ENCODE measurements at places on chromosomes 1 and 21. TPM values are rescaled to one million over a fixed set of nuclear protein-coding genes. Genes with fewer than 3 reads are reported as not detected.

The WNT3A gene
- total RNA-seq = not detected

The LCE3E gene
- total RNA-seq = not detected

The CTH gene
- total RNA-seq = 11.2 TPM

The CR1 gene
- under 0.01 TPM for total RNA-seq

The MAP3K21 gene
- total RNA-seq = under 0.01 TPM

The GNG12 gene
- 204 TPM for total RNA-seq

The EFNA1 gene
- total RNA-seq = 0.88 TPM

The TP73 gene
- not detected for total RNA-seq

The ZBED6 gene
- 47.0 TPM for total RNA-seq

The TIPRL gene
- 30.6 TPM for total RNA-seq

The LENEP gene
- total RNA-seq = 0.88 TPM

The LRRC53 gene
- not detected for total RNA-seq

The OR2L2 gene
- under 0.01 TPM for total RNA-seq

The LGR6 gene
- not detected for total RNA-seq

The NBPF6 gene
- total RNA-seq = 0.36 TPM

DNA sequence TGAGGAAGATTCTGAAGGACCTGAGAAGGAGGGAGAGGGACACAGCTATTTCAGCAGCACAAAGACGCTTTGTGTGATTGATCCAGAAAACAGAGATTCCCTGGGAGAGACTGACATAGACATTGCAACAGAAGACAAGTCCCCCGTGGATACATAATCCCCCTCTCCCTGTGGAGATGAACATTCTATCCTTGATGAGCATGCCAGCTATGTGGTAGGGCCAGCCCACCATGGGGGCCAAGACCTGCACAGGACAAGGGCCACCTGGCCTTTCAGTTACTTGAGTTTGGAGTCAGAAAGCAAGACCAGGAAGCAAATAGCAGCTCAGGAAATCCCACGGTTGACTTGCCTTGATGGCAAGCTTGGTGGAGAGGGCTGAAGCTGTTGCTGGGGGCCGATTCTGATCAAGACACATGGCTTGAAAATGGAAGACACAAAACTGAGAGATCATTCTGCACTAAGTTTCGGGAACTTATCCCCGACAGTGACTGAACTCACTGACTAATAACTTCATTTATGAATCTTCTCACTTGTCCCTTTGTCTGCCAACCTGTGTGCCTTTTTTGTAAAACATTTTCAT lies 161.3 kb upstream of the SGIP1 start:
- peak overlapping the region; percentile 77 for H3K27ac ChIP-seq
- H3K4me3 ChIP-seq = no peak overlapping the region
- no peaks in the 10 kb centered on the region for H3K27me3 ChIP-seq

DNA sequence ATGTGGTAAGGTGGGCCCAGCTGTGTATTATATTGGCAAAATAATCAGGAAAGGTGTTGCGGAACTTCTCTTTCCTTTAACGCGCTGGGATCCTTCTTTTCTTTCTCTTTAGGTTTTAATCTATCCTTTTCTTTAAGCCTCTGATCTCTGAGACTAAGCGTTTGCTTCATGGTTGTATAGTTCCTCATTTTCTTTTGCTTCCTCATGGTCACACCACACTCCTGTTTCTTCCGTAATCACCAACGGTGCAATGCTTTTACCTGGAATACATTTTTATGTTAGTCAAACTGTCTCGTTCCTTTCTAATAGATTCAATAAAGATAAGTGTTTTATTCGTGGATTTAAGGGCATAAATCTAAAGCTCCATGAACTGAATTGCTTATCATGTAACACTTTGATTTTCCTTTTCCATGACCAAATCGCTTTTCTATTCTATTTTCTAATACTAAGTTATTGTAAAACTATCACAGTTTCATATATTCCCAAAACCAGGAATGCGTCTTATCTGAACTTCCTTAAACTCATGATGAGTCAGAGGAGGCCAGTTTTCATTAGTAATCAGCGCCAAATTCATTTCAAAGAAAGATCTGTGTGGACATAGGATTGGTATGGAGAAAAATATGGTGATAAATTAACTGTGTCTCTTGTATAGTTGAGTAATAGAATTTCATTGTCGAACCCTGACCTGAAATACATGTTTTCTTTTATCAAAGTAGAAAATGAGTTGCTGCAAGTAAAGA lies 12.2 kb downstream of the SDCCAG8 start:
- peak; percentile 88 for DNase-seq
- no peaks in the 10 kb centered on the region for H3K27me3 ChIP-seq
- no peaks in the 10 kb centered on the region for H3K36me3 ChIP-seq
- peaks cover 64% of the 10 kb centered on the region for H3K4me1 ChIP-seq
- no peak overlapping the region for H3K4me3 ChIP-seq
- H3K27ac ChIP-seq = peak overlapping the region; percentile 81

GRCh38 chr21:39675993-39676661 lies 63.4 kb downstream of the B3GALT5 start:
- no peaks in the 10 kb centered on the region for H3K4me1 ChIP-seq
- no peaks in the 10 kb centered on the region for H3K36me3 ChIP-seq
- H3K27me3 ChIP-seq = no peaks in the 10 kb centered on the region
- no peak for DNase-seq
- H3K27ac ChIP-seq = no peak overlapping the region

GRCh38 chr21:26005464-26005863 lies 165.1 kb downstream of the APP start:
- H3K4me3 ChIP-seq = no peak overlapping the region
- no peaks in the 10 kb centered on the region for H3K36me3 ChIP-seq
- H3K27me3 ChIP-seq = no peaks in the 10 kb centered on the region

GRCh38 chr1:153881751-153882150 lies 41.0 kb downstream of the GATAD2B start:
- H3K27ac ChIP-seq = peak overlapping the region; percentile 66
- DNase-seq = peak; percentile 85
- no peaks in the 10 kb centered on the region for H3K36me3 ChIP-seq
- peak overlapping the region; percentile 65 for H3K4me3 ChIP-seq
- peaks cover 21% of the 10 kb centered on the region for H3K4me1 ChIP-seq
- no peaks in the 10 kb centered on the region for H3K27me3 ChIP-seq

GRCh38 chr1:223344491-223344890 lies 19.5 kb downstream of the SUSD4 start:
- no peaks in the 10 kb centered on the region for H3K36me3 ChIP-seq
- no peak overlapping the region for H3K27ac ChIP-seq
- no peaks in the 10 kb centered on the region for H3K4me1 ChIP-seq
- DNase-seq = no peak
- H3K27me3 ChIP-seq = peaks cover 20% of the 10 kb centered on the region

DNA sequence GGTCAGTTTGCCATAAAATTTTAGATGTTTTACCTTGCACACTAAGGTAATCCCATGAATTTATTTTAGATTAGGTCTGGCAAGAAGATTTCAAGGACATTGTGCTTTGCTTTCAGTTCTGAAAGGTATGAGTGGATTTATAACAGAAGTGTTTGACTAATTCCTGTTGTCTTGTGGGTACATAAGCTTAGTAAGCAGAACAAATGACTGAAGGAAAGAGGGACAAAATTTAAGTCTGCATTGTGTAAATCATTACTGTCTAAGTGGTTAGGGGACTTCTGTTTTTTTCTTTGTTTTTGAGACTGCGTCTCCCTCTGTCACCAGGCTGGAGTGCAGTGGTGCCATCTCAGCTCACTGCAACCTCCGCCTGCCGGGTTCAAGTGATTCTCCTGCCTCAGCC lies 60.1 kb downstream of the PKN2 start:
- peaks cover 9% of the 10 kb centered on the region for H3K4me1 ChIP-seq
- H3K36me3 ChIP-seq = peaks cover 9% of the 10 kb centered on the region
- no peak overlapping the region for H3K27ac ChIP-seq
- DNase-seq = no peak
- H3K4me3 ChIP-seq = no peak overlapping the region

DNA sequence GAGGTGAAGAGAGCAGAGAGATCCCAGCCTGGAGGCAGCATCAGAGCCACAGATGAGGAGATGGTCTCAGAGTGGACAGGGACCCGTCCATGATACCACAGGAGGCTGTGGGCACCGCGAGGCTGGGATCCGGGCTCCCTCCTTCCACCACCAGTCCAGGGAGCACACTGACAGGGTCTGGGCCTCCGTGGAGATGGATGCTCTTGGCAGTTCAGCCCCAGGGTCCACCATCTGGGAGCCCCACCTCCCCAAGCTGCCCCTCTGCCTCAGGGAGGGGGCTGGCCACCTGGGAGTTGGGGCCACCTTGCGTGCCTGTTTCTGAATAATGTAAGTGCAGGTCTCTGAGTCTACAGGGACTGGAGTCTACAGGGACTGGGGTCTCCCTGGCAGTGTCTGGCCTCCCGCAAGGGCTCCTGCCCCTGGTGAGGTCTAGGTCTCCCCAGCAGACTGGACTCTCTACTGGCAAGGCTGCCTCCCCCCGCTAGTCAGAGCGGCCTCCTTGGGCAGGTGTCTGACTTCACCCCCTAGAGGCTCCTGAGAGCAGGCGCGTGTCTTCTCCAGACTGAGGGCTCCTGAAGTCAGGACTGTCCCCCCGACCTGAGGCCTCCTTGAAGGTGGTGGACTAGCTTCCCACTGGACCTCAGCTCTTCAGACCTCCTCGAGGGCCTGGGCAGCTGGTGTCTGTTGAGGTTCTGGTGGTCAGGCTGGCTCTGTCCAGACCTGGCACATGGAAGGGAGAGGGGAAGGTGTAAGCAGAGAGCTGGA lies 218.5 kb downstream of the PTPRU start:
- peak; percentile 38 for DNase-seq
- no peak overlapping the region for H3K4me3 ChIP-seq
- no peaks in the 10 kb centered on the region for H3K4me1 ChIP-seq
- H3K36me3 ChIP-seq = no peaks in the 10 kb centered on the region

DNA sequence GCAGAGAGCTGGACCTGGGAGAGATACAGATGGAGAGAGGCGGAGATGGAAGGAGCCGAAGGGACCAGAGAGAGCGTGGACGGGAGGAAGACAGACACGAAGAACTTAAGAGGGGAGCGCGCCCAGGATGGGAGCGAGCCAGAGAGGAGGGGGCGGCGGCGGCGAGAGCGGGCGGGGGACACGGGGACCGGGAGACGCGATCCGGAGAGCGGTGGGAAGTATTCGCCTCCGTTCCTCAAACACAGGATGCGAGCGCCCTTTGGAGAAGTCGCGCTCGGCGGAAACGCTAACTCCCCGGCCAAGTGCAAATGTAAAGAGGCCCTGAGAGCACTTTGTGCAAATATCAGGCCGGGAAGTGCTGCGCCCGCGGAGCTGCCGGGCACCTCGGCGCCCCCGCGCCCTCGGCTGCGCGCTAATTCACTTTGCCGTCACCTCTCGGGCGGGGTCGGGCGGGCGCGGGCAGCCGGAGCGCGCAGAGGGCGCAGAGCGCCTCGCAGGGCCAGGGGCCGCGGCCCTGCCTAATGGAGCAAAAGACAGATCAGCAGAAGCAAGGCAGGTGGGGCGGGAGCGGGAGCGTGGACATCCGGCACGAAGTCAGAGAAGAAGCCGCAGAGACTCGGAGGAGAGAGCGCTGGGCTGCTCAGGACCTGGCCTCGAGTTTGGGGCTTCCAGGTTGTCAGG lies 281.2 kb downstream of the RRAGC start:
- no peaks in the 10 kb centered on the region for H3K36me3 ChIP-seq
- no peak overlapping the region for H3K4me3 ChIP-seq
- no peak overlapping the region for H3K27ac ChIP-seq
- no peaks in the 10 kb centered on the region for H3K4me1 ChIP-seq

GRCh38 chr1:206587904-206588303 lies 24.4 kb downstream of the EIF2D start:
- H3K27ac ChIP-seq = peak overlapping the region; percentile 85
- H3K4me1 ChIP-seq = peaks cover 41% of the 10 kb centered on the region
- peaks cover 2% of the 10 kb centered on the region for H3K27me3 ChIP-seq
- H3K4me3 ChIP-seq = no peak overlapping the region
- peaks cover 10% of the 10 kb centered on the region for H3K36me3 ChIP-seq

DNA sequence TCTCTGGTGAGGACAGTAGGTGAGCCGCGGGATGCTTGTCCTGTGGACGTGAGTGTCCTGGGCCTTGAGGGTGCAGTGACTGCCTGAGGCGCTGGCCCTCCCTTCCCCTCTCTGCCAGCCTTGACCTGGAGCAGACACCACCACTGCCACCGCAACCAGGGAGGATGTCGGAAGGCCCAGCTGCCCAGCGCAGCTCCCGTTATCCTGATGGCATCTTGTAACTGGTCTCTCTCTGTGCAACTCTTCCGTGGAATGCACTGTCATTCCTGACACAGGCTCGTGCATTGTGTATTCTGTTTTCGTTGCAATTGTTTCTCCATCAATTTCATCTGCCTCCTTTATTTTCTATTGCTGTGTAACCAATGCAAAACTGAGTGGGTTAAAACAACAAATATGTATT lies 118.2 kb downstream of the PCBP3 start:
- no peaks in the 10 kb centered on the region for H3K36me3 ChIP-seq
- peak; percentile 58 for DNase-seq
- no peaks in the 10 kb centered on the region for H3K4me1 ChIP-seq
- no peaks in the 10 kb centered on the region for H3K27me3 ChIP-seq

DNA sequence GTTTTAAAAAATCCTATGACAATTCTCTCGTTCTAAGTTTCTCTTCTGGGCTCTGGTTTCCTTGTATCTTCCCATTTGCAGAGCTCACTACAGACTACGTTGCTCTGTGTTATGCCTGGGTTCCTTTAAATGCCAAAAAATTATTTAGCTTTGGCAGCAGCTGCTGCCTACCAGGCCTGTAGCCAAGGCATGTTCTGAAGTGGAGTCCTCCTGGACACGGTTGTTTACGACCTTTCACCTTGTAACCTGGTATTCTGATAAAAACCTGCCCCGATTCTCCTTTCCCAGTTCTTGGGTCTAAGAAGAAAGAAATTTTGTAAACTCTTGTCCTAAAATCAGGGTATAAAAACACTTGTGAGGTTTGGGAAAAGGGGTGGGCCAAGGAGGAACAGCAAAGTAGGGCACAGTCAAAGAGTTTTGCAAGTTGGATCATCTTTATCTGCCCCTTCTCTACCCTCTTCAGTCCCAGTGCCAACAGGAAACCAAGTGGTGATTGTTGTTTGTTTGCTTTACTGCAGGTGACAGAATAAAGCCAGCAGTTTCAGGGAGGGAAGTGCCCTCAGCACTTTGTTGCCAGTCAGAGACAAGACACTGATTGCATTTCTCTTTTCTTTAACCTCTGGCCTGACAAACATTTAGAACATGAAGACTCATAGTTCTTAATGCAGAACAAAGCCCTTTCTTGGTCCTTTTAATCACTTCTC lies 3.1 kb upstream of the TXNIP start:
- H3K36me3 ChIP-seq = peaks cover 14% of the 10 kb centered on the region
- no peaks in the 10 kb centered on the region for H3K27me3 ChIP-seq
- H3K4me1 ChIP-seq = peaks cover 10% of the 10 kb centered on the region
- DNase-seq = no peak

GRCh38 chr1:6958407-6959030 lies 173.3 kb downstream of the CAMTA1 start:
- H3K4me3 ChIP-seq = no peak overlapping the region
- H3K27ac ChIP-seq = no peak overlapping the region

GRCh38 chr1:207815466-207815865 lies 63.6 kb downstream of the CD46 start:
- H3K4me1 ChIP-seq = peaks cover 27% of the 10 kb centered on the region
- H3K27me3 ChIP-seq = no peaks in the 10 kb centered on the region
- H3K4me3 ChIP-seq = no peak overlapping the region
- peak; percentile 80 for DNase-seq
- H3K36me3 ChIP-seq = peaks cover 28% of the 10 kb centered on the region

GRCh38 chr1:86466109-86466844 lies 2.5 kb upstream of the CLCA1 start:
- H3K4me3 ChIP-seq = no peak overlapping the region
- H3K27ac ChIP-seq = no peak overlapping the region
- H3K27me3 ChIP-seq = no peaks in the 10 kb centered on the region

All from osteoblast (primary cell).